Left lung (tissue), 14 donors: ENCODE measurements at places on chromosomes 7 and 10. TPM values are rescaled to one million over a fixed set of nuclear protein-coding genes. Genes with fewer than 3 reads are reported as not detected.

DNA sequence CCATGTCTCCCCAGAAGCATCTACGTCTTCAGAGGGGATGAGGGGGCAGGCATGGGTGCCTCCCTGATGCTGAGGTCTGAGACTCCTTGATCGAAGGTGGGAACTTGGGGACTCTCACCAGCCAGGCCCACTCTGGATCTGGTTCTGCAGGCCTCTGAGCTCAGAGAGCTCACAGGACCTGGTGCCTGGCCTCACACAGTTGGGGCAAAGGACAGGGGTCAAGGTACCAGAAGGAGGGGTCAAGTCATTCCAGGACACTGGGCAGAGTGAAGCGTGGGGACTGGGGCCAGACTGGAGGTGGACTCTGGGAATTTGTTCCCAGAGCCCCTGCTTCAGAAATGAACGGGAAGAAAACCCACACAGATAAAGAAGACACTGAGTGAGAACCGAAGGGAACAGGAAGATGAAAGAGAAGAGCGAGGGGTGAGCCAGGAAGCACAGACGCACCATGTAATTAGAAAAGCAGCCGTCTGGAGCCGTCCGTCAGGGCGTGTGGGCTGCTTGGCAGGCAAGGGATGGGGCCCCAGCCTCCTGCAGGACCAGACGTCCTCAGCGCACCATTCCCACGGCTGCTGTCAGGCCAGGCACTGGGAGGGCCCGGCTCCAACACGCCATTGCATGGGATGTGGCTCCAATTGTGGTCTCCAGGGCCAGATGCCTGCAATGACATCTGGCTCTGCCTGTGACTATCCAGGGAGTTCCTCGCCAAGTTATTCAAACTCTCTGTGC lies 47.7 kb downstream of the ZCCHC24 start:
- DNase-seq = no peak

GRCh38 chr10:50271564-50272250 lies 20.4 kb upstream of the ASAH2 start:
- no peak for DNase-seq

GRCh38 chr10:97570146-97570788 lies 2.3 kb upstream of the ANKRD2 start:
- DNase-seq = no peak

- no peak for DNase-seq
These were observed 638.2 kb upstream of the IGFBP3 start for GRCh38 chr7:46559194-46559832.

DNA sequence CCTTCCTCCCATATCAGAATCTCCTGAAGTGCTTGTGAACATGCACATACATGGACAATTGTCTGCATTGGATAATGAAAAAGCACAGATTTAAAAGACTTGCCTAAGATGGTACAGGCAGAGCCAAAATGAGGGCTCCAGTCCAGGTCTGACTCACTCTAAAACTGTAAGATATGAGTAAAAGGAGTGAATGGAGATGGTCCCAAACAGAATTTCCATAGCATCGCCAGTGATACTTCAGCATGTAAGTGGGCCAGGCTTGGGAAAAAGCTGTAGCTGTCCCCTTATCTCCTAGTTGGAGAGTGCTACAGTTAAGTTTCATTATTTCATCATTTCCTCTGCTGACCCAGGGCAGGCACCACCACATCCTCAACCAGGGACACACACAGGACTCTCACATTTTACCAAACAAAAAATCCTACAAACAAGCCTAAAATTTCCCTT lies 26.4 kb upstream of the IL6 start:
- no peak for DNase-seq

- peak; percentile 72 for DNase-seq
These were observed 635 bp downstream of the NUP205 start for GRCh38 chr7:135558337-135558767.

Gene TMEM273
- polyA plus RNA-seq = 7.7 TPM

DNA sequence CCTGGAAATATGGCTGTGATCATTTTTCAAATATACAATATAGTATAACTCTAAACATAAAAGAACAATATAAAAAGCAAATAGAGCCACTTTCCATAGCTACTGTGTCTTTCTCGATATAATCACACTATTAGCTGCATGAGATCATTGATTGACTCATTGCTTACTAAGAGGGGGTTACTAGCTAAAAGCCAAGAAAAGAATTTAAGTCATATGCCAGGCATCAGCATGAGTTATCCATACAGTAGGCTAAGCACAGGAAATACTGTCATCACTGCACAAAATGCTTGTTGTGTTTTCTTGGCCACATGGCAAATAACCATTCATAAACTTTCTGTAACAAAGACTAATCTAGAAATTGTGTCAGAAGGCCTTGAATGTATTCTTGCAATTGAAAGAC lies 18.8 kb upstream of the ABCB5 start:
- DNase-seq = no peak

Gene IL6
- polyA plus RNA-seq = 0.97 TPM

DNA sequence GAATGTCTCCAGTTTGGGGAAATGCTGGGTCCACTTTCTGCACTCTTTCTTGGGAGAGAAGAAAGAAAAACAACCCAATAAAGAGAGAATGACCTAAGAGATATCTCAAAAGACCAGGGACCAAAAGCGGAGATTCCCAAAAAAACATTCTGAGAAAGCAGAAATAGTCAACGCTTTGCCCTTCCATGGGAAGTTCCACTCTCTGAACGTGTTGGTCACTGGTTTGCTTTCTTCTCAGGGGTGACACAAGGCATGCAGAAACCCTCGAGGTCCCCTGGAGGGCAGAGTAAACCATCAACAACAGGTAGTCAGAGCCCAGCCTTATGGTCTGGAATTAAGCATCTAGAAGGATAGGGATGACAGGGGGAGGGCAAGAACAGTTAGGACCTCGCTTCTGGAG lies 26.2 kb upstream of the AOAH start:
- no peak for DNase-seq

GRCh38 chr7:123440101-123440548 lies 94.3 kb downstream of the IQUB start:
- no peak for DNase-seq

DNA sequence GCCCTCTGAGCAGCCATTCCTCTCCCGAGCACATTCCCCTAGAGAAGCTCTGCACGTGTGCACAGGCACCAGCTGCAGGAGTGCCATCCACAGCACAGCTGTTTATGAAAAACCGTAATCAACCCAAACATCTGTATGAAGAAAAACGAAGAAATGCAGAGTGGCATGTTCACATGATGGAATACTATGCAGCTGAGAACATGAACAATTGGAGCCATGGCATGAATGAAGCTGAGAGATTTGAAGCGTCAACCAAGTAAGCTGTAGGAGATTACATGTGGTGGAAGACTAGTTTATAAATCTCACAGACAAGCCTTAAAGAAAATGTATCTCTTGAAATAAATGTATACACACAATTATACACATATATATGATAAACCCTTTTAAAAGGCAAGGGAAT lies 176.5 kb downstream of the EBF3 start:
- no peak for DNase-seq

Gene CHAT
- polyA plus RNA-seq = not detected

Gene ZNF736
- 23.9 TPM for polyA plus RNA-seq

Gene CACNA2D1
- polyA plus RNA-seq = 16.6 TPM

- no peak for DNase-seq
These were observed 1047.1 kb downstream of the NRG3 start for GRCh38 chr10:82922046-82922445.

- no peak for DNase-seq
These were observed 23.3 kb downstream of the DCLRE1C start for GRCh38 chr10:14930610-14931009.

Gene PIK3AP1
- polyA plus RNA-seq = 3.6 TPM

- DNase-seq = no peak
These were observed 98.7 kb downstream of the POLL start for GRCh38 chr10:101489355-101489754.

DNA sequence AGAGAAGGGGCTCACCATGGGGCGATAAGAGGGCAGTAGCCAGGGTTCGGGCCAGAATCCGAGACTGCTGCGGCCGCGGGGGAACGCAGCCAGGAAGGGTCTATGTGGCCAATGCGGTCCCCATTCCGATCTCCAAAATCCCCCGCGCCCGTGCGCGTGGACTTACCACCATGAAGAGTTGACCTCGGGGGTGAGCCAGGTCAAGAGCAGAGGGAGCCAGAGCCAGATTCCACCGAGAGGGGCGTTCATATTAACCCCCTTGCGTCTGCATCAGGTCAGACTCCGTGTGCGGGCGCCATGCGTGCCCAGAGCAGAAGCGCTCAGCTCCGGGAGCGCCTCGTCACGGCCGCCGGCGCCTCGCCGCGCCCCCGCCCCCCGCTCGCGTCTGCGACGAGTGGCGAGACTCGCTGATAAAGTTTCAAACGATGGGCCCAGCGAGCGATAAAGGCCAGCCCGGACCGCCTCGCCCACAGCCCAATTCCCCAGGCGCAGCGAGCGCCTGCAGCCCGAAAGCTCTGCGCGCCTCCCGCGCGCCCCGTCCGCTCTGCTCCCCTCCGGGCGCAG lies at the start of gene WNT2:
WNT2 (minus strand) TSS at position 318 of the 564 bp plus-strand sequence; CDS start at position 249, 69 bp downstream.
- DNase-seq = no peak

DNA sequence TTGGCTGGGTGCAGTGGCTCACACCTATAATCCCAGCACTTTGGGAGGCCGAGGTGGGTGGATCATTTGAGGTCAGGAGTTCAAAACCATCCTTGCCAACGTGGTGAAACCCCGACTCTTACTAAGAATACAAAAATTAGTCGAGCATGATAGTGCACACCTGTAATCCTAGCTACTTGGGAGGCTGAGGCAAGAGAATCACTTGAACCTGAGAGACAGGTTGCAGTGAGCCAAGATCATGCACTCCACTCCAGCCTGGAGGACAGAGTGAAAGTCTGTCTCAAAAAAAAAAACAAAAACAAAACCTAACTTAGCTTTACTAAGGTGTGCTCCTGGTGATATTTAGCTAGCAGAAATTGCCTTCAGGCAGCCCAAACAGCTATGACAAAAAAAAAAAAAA lies 24.3 kb upstream of the VDAC2 start:
- no peak for DNase-seq

GRCh38 chr7:30816645-30817370 lies 45.6 kb downstream of the MINDY4 start:
- DNase-seq = no peak

- no peak for DNase-seq
These were observed 33.3 kb upstream of the TES start for GRCh38 chr7:116177009-116177408.

DNA sequence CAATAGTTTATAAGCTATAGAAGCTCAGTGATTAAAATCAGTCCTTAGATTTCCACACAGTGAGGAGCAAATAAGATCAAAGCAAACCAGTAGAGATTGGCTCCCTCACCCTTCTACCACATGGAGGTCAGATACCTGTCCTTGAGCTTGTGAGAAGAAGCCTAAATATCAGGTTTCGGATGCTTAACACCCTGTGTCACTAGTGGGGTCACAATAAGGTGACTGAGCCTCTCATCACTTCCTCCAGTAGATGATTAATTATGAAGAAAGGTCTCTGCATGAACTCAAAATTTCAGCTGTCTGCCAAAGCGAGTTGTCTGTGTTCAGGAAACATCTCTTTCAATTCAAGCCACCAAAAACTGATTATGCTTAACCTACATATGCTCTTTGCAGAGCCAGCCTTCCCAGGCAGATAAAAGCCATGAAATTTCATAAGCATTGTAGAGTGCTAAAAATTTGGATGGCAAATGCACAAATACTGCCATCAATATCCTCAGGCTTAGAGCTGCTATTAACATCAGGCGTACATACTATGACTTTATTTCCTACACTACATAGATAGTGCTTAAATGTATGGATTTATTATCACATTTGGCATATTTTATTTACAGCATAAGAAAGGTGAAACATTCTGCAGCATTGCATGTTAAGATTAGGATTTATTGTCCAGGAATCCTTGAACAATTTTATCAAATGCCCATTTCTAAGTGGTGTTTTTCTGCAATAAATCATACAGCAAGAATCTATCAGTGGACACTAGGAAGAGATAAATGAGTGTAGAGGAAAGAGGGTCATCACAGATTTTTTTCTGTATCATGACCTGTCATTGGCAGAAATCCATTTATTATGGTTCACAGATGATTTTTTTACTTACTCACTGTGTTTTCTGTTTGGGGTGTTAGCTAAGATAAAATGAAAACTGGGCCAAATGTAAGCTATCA lies 285.1 kb upstream of the SP8 start:
- DNase-seq = peak; percentile 13

- DNase-seq = no peak
These were observed 30.7 kb upstream of the TEX47 start for GRCh38 chr7:88826222-88826621.

GRCh38 chr7:37534893-37535610 lies 86.4 kb upstream of the ELMO1 start:
- no peak for DNase-seq

Gene NPY
- 0.48 TPM for polyA plus RNA-seq

DNA sequence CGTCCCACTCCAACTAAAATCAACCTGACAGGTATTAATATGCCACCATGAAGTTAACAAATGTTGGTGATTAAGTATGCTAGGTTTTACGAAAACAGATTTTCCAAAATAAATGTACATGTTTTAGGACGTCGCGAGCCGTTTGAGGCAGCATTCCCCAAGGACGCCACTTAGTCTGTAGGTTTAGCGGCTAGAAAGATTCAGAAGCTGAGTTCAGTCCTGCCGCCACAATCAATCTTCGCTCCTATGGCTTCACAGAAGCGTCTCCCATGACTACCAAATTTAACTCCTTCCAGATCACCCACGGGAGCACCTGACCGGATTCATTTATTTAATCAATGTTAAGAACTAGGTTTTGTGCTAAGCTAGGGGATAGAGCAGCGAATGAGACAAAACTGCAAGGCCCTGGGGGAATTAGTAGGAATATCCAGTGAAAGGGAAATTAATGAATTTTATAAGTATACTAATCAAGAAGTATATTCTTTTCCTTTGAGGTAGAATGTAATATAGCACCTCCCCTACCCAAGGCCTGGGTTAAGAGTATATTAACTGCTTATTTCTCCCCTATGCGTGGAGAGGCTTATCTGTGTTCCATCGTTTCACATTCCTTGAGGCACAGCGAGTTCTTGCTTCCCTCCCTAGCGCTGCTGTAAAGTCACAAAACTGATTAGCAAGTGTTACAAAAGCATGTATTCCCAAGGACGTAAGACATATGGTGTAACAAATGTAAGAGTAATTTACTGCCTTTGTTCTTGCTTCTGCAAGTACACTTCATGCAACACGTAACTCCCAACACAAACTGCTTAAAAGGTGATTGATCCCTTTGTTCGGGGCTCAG lies 994 bp upstream of the CYP51A1 start:
- DNase-seq = no peak

GRCh38 chr10:70292004-70292403 lies 8.2 kb upstream of the NPFFR1 start:
- DNase-seq = no peak

DNA sequence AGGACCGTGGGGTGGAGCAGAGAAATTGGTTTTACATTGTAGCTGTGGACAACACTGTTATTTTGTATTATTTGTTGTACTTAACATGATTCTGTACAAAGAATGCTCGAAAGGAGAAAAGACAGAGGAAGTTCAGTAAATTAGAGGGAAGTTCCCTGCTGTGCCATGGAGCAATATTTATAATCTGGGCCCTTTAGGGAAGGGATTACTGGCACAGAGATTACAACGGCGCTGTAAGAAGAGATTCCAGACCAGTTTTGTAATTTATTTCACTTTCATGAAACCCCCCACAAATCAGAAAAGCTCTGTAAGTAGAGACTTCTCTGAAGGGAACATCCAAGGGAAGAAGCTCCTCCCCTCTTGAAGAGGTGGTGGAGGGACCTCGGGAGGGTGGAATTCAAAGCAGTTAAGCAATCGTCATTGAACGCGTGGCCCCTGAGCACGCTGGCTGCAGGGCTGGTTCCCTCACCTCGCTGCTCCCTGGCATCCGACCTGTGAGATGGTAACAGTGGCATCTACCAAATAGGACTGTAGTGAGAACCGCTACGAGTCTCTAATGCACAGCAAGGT lies 113.5 kb downstream of the KLF6 start:
- no peak for DNase-seq

- DNase-seq = peak; percentile 50
These were observed 423.6 kb downstream of the PHTF2 start for GRCh38 chr7:78222001-78222751.
